ENCODE measurements at places on chromosomes 5 and 9. TPM values are rescaled to one million over a fixed set of nuclear protein-coding genes. Genes with fewer than 3 reads are reported as not detected.

GRCh38 chr5:176792655-176793342, 17.6 kb upstream of the UNC5A start:
- no peak for DNase-seq

SPAAR gene
- total RNA-seq = 4.9 TPM

DNA sequence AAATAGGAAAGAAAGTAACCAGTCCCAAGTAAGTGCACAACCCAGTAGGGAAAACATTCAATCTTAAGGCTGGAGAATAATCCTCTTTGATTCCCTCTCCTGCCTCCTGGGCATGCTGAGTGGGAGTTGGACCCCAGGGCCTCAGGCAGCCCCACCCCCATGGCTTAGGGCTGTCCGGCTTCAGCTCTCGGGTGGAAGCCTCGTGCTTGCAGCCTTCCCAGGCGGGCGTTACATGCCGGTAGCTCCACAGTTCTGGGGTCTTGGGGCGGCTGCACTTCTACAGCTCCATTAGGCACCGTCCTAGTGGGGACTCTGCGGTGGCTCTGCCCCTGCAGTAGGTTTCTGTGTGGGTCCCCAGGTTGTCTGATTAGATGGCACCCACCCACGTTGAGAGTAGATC, 10.1 kb downstream of the GLIPR2 start:
- no peak for DNase-seq

PCDHA1 gene
- 1.9 TPM for total RNA-seq

FBP2 gene
- not detected for total RNA-seq

GRCh38 chr5:59464969-59465368, 428.6 kb downstream of the PDE4D start:
- no peak for DNase-seq

- DNase-seq = no peak
Observed at GRCh38 chr9:88949961-88950340, 41.3 kb upstream of the S1PR3 start.

GRCh38 chr5:100970646-100971255, 67.7 kb upstream of the ST8SIA4 start:
- DNase-seq = no peak

DNA sequence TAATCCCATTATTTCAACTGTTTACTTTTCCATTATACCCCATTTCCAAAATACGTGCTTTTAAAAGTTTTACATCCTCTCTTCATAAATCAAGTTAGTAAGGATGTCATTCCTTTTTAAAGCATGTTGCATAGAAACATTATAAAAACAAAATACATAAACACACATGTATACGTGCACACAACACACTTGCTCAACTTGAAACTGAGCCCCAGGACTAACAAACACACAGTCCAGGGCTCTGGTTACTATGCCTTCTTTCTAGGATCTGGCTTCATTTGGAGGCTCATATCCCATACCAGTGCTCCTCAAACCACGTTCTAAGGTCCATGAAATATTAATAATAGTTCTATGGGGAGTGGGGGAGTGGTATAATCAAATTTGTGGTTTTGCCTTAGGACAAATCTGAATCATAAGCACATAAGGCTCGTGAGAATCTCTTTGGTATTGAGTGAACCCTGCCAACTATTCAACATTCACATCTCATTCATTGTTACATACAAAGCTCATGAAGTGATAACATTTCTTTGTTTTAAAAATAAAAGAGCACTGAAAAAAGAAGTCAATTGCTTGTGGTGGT, 55.2 kb downstream of the NFIB start:
- DNase-seq = no peak

DNA sequence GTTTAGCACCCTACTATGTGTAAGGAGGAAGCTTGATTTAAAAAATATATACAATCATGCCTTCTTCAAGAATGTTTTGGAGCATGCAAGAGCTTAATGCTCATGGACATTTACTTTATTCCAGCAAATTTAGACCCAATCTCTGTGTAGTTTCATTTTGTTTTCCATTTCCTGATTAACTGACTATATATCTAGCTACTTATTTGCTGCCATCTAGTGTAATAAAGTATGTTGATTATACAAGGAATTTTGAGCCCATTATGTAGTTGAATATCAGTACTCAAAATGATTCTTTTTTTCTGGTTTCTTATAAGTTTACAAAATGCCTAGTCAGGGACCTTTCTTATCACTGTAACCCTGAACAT, 100.0 kb upstream of the CCDC152 start:
- DNase-seq = no peak

- DNase-seq = no peak
Observed at GRCh38 chr5:137345396-137345795, 153.7 kb downstream of the SPOCK1 start.

- no peak for DNase-seq
Observed at GRCh38 chr9:69380301-69380700, 55.3 kb downstream of the ENTREP1 start.

PCDHA9 gene
- 5.3 TPM for total RNA-seq

DNA sequence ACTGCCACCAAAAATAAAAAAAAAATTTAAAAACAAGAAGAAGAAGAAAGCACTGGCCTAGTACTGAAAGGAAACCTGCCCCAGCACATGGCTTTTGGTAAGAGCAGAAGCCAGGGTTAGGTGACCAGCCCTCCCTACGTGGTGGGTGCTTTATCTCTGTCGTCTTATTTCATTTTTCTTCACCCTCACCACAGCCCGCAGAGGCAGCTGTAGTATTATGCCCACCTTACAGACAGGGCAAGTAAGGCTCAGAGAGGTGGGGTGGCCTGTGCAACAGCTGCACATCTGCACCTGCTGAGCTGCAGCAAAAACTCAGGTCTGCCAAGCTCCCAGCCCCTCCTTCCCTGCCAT, 140.8 kb upstream of the LMX1B start:
- no peak for DNase-seq
